Activated naive CD4-positive, alpha-beta T cell treated with anti-CD3 and anti-CD28 coated beads, Interleukin-2, amount 50 U/mL, for 16 hours (primary cell): ENCODE measurements at places on chromosomes 16 and 17.

GRCh38 chr17:66098040-66098439 lies 93.9 kb downstream of the CEP112 start:
- DNase-seq, result no peak

DNA sequence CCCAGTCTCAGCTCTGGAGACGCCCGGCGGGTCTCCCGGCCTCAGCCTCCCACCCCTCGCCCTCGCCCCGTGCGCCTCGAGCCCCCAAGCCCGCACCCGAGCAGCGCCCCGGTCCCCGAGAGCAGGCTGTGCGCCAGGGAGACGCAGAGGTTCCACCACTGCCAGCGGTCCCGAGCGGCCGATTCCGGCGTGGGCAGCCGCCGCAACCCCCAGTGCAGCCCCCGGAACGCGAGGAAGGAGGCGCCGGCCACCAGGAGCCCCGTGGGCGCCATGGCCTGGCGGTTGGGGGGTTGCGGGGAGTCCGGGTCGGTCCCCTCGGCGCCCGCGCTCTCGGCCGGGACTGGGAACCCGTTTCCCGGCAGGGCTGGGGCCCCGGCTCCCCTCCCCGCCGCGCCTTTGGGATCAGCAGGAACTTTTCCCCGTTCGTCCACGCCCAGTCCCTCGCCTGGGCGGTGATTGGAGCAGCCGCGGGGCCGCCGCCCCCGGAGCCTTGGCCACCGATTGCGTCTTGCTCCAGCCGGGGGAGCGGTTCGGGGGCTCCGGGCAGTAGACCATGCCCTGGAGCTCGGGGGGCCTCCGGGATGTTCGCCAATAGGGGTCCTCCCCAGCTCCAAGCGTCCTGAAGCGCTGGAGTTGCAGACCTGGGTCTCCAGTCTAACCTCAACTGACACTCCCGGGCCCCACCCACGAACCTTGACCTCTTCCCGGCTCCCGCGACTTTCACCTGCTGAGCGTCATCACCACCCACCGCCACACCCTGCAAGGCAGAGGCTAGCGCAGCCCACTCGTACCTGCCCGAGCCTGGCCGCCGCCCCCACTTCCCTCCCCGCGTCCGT lies at the start of gene TLCD2:
TSS of gene TLCD2 (minus strand) at position 407 of the 836 bp plus-strand sequence. CDS start at position 272, 135 bp downstream.
- DNase-seq, result no peak

DNA sequence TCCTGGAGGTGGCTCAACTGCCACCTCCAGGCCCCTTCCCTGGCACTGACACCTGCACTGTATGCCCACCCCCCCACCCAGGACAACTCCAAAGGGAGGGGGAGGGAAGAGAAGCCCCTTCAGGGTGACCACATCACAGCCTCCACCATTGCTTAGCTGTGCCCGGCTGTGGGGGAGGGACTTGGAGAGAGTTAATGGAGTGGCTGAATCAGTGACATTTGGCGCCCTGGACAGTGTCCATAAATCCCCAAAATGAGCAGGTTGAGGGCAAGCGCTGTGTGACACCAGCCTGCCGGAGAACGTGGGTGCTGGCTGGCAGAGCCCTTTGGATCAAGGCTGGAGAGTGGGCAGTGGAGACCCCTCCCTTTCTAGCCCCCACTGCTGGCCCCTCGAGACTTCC lies 883 bp downstream of the USH1G start:
- DNase-seq, result no peak

GRCh38 chr16:10940501-10941079 lies 1.7 kb downstream of the DEXI start:
- DNase-seq, result no peak

GRCh38 chr16:88992351-88993165 lies 15.6 kb upstream of the CBFA2T3 start:
- DNase-seq, result no peak

- DNase-seq, result peak; percentile 26
Observed at GRCh38 chr17:17042851-17043460, 699 bp downstream of the MPRIP start.

DNA sequence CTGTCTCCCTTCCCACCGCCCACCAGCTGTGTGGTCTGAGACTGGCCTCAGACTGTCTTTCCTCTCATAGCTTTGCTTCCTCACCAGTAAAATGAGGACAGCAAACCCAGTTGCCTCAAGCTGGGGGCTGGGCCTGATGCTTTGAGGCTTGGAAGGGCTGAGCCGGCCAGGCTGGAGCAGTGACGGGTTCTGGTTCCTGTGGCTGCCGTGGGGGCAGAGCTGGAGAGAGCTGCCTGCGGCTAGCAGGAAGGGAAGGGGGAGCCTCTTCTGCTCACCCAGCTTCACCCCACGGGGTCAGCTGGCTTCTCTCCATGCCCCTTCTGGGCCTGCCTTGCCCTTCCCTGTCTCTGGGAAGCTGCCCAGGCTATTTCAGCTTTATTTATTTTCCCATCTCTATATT lies 23.7 kb downstream of the LASP1 start:
- DNase-seq, result no peak

GRCh38 chr17:79843816-79844800 lies 4.9 kb upstream of the CBX4 start:
- no peak for DNase-seq

GRCh38 chr16:47524007-47524405 lies 62.9 kb downstream of the PHKB start:
- no peak for DNase-seq

- DNase-seq, result peak; percentile 67
Observed at GRCh38 chr17:80605326-80606066, 60.9 kb downstream of the RPTOR start.

DNA sequence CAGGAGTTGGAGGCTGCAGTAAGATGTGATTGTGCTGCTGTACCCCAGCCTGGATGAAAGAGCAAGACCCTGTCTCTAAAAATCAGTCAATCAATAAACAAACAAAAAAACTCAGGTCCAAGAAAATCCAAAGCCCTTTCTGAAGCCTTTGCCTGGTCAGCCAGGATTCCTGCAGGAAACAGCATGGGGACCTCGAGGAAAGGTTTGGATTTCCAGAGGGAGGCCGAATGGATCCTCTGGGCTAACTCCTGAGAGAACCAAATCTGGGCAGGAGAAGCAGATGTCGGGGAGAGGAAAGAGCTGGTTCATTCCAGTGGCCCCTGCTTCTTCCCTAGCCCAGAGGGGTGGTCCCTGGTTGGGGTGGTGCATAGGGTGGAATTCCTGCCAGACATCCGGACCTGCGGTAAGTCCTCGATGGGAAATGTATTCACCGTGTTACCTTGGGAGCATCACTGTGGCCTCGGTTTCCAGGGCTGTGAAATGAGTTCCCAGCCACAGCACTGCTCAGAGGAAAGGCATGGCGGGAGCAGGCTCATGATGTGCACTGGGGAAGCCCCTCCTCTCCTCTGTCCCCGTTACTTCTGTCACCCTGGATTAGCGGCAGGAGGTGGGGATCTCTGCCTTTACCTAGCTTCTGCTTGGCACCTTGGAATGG lies 75.1 kb downstream of the CYLD start:
- DNase-seq, result no peak

DNA sequence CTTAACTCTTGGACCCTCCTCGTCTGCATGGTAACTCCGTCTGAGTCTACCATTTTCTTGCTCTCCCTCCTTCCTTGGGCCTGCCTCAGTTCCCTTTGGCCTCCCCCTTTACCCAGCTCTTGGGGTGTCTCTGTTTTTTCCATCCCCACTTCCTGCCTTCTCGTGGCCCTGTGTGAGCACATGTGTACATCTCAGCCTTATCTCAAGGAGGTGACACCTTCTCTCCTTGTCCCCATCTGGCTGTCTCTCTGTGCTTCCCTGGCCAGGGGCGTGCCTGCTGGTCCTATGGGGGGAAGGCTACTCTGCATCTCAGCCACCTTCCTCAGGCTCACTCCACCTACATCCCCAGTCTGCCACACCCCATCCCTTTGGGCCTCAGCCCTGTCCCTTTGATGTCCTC lies 6.6 kb downstream of the CTF1 start:
- DNase-seq, result no peak

GRCh38 chr17:8801135-8801840 lies 2.1 kb upstream of the MFSD6L start:
- DNase-seq, result no peak

- DNase-seq, result no peak
Observed at GRCh38 chr16:85638695-85639409, 25.7 kb downstream of the GSE1 start.

- DNase-seq, result no peak
Observed at GRCh38 chr17:44280392-44280937, 12.5 kb upstream of the SLC4A1 start.

- DNase-seq, result no peak
Observed at GRCh38 chr16:23968176-23968575, 132.4 kb downstream of the PRKCB start.

GRCh38 chr17:28960256-28961061 lies 9.1 kb upstream of the PHF12 start:
- DNase-seq, result no peak

- DNase-seq, result no peak
Observed at GRCh38 chr16:58497935-58498334, 2.0 kb upstream of the NDRG4 start.

DNA sequence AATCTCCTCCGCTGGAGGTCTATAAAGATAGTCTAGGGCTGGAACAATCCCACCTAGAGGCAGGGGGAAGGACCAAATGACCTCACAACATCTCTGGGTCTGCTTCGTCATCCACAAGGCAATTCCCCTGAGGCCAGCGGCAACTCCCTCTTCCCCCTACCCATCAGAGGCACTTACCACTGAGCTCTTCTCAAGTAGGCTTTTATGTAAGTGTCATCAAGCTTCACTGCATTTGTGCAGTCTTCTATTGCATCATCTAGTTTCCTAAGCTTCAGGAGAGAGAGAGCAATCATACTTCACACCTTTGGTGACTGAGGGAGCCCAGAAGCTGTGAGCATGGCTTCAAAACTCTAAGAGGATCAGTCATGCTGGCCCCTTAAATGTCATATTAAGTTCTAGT lies 21.0 kb downstream of the CNP start:
- no peak for DNase-seq

- DNase-seq, result no peak
Observed at GRCh38 chr17:8069587-8069860, 18.0 kb downstream of the ALOX12B start.

DNA sequence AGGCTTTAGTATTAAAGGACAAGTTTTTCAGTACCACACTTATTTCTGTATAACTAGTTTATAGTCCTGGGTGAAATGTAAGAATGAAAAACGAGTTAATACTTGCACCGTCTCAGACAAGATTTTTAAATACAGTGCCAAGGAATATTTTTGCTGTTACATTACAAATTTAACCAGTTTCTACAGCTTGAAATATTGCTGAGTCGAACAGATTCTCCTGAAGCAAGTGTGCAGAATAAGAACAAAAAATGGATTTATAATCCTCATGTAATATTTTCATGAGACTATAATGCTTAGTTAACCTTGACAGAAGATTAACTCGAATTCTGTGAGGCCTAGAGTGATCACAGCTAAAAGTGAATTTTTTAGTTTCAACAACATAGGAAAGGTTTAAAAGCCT lies 3.1 kb downstream of the NETO2 start:
- DNase-seq, result no peak

- DNase-seq, result no peak
Observed at GRCh38 chr16:81841722-81842121, 62.6 kb downstream of the PLCG2 start.

DNA sequence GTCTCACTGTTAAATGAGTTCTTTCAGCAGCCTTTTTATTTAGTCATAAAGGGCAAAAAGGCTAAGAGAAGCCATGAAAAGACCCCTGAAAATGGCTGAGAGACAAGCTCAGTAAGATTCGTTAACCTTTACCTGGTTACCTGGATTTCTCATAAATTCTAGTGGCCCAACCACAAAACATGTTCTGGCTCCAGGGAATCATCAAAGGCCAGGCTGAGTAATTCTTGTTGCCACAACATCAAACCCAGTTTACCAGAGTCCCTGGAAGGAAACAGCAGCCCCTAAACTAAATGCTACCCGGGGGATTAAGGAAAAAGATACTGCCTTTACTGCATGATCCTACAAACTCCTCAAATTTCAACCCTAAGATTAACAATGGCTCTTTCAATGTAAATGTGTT lies 15.8 kb downstream of the CYTH1 start:
- no peak for DNase-seq

GRCh38 chr16:86026171-86026910 lies 127.4 kb downstream of the IRF8 start:
- no peak for DNase-seq

- no peak for DNase-seq
Observed at GRCh38 chr17:68924793-68925720, 30.1 kb downstream of the ABCA8 start.

- DNase-seq, result no peak
Observed at GRCh38 chr16:17258848-17259713, 211.7 kb downstream of the XYLT1 start.

GRCh38 chr17:72399023-72399607 lies 278.3 kb downstream of the SOX9 start:
- DNase-seq, result no peak

DNA sequence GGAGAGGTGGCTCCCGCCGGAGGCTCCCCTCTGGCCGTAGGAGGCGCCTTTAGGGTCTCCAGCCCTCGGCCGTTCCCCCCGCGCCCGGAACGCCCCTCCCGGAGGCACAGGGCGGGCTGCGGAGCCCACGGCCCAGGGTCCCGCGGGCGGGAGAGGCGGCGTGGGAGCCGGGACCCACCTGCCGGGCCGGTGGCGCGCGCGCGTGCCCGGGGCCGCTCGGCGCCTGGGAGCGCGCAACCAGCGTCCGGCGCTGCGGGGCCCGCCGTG lies at the start of gene MIF4GD:
TSS of gene MIF4GD (minus strand) at position 266 of the 267 bp plus-strand sequence. CDS start 1,036 bp downstream, outside the sequence.
- no peak for DNase-seq

DNA sequence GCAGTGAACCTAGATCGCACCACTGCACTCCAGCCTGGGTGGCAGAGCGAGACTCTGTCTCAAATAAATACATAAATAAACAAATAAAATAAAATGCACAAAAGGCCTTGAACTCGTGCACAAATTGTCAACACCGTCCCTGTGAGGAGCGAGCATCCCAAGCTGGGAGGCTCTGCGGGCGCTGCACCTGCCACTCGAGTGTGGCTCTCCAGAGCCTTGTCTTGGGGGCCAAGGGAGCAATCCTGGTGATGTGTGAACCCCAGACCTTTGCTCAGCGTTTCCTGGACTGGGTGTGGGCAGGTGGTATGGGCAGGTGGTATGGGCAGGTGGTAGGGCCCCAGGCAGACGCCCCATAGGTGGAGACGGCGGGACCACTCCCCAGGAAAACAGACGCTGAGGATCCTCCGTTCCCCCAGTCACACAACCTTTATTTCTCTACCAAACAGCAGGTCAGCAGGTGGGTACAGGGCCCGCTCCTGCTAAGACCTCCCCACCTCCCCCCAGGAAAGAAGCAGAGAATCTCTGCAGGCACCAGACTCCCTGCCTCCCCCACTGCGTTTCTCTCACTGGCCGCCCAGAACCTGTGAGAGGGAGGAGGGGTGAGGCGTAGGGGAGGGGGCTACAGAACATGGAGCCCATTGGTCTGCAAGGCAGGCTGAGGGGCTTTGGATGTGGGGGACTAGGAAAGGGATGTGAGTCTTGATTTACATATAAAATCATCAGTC lies 7.4 kb upstream of the P2RX1 start:
- DNase-seq, result no peak

GRCh38 chr16:82701442-82701955 lies 74.7 kb downstream of the CDH13 start:
- no peak for DNase-seq

DNA sequence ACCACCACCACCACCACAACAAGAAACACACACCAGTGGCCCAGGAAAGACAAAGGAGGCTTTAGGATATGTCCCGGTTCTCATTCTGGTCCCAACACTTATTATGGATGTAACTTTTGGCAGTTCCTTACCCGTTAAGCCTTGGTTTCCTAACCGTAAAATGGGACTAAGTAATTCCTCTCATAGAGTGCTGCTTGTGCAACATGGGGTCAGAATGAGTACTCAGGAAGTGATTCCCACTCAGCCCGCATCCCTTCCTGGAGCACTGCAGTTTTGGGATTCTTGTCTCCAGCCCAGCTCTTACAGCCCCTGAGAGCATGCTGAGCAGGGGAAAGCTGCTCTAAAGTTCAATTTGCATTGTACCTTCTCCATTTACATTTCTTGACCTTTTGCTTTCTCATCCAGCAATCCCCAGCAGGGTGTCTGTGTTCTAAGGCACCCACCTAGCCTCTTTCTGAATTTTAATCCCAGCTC lies 262.6 kb downstream of the PRKCA start:
- no peak for DNase-seq
